Activated CD4-positive, alpha-beta T cell treated with anti-CD3 and anti-CD28 coated beads, Interleukin-2, amount 50 U/mL, for 1 hour (primary cell): ENCODE measurements at places on chromosomes 3 and 15.

DNA sequence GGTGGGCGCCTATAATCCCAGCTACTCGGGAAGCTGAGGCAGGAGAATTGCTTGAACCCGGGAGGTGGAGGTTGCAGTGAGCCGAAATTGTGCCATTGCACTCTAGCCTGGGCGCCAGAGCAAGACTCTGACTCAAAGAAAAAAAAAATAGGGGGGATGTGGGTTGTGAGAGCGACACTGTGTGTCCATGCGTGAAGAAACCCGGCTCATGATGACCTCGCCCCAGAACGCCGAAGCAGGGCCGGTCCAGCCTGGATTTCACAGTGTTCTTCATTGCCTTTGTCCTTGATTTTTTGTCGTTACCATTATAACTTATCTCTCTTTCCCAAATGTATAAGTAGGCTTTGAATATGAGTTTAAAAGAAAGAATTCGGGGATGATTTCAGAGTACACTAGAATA is 128.7 kb downstream of the PGPEP1L start:
- DNase-seq, result no peak

GRCh38 chr15:75763137-75763611 is 50.5 kb upstream of the CSPG4 start:
- no peak for DNase-seq

DNA sequence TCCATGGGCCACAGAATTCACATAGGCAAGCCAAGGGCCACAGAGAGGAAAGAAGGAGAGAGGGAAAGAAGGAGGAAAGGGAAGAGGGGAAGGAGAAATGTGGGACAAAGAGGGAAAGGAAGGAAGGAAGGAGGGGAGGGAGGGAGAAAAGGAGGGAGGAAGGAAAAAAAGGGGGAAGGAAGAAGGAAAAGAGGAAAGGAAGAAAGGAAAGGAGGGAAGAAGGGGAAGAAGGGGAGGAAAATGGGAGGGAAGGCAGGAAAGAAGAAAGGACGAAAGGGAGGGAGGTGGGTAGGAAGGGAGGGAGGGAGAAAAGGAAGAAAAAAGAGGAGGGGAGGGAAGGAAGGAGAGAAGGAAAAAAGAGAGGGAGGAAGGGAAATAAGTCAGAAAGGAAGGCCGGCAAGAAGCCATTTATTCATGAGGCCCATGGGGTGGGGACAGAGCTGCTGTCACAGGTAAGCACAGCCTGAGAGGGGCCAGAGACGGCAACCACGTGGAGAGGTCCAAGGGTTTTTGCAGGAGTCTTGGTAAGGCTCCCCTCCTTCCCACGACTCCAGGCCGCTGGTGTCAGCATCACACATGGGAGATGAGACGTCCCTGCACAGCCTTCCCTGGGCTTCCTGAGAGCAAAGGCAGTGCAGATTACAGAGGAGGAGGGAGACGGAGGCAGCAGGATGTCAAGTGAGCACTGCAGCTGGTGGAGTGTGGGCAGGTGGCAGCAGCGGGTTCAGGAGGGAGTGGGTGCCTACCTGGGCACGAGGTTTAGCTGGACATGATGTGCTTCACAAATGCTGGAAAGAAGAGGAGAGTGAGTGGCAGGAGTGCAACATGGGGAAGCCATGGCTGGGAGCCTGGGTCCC is 5.5 kb downstream of the MYL3 start:
- no peak for DNase-seq

GRCh38 chr15:61088675-61089074 is 140.4 kb downstream of the RORA start:
- DNase-seq, result no peak

- DNase-seq, result no peak
Measured at GRCh38 chr3:32283304-32283703, 44.8 kb downstream of the CMTM8 start.

DNA sequence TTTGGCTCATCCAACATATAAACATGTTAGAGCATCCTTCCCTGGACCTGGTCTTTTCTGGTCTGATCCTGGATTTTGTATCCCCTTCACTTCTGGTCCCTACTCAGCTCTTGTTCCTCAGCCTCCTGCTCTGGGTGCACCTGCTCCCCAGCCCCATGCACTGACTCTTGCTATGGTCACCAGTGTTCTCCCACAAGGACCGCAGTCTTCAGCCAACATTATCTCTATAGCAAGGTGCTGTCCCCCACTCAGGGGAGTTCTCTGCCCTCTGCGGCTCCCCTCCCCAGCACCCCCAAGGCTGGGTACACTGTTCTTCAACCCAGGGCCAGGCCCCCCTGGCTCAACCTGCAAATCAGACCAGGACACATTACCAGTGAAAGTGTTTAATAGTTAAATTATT is 80.2 kb downstream of the SEC22A start:
- DNase-seq, result no peak

- no peak for DNase-seq
Measured at GRCh38 chr3:150603980-150604319, 829 bp downstream of the SELENOT start.

DNA sequence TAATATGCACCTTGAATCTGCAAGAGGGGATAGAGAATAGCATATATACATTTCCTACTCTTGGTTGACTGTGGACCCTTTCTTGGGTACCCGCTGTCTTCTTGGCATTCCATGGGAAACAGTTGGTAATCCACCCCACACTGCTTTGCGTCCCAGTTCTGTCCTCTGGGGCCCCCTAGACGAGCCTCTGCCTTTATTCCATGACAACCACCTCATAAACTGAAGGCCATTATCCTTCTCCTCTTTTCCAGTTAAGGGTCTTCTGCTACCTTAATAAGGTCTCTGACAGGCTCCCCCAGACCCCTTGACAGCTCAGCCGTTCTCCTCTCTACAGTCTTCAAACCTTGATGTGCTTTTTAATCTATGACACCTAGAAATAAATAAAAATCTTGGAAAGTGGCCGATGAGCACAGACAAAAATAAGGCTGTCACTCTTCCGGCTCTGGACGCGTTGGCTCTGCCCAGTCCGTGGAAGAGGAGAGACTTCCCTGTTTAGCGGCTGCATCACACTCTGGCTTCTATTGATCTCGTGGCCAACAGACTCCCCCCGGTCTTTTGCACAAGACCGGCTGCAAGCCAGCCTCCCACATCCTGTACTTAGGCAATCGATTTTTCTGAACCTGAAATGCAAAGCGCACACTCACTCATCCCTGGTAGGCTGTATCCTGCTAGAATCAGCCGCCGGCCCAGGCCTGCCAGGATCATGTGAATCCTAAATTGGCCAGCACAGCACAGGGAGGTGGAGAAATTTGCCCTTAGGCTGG is 251.0 kb upstream of the TLE3 start:
- DNase-seq, result no peak

DNA sequence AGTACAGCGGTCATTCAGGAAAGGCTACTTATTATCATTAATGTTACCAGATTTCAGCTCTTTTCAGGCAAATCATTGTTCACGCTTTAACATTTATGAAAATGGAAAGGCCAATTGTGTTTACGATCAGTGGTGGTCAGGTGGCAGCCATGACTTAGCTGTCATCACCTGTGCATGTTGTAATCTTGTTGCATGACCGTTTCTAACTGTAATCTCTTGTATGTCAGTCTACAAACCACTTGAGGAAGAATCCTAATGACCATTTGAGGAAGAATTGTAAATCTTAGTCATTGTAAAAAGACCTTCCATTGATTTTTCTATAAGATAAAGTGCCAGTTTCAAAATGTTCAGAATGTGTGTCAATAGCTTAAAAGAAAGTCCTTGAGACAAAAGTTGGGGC is 100.4 kb downstream of the SERPINI1 start:
- no peak for DNase-seq

DNA sequence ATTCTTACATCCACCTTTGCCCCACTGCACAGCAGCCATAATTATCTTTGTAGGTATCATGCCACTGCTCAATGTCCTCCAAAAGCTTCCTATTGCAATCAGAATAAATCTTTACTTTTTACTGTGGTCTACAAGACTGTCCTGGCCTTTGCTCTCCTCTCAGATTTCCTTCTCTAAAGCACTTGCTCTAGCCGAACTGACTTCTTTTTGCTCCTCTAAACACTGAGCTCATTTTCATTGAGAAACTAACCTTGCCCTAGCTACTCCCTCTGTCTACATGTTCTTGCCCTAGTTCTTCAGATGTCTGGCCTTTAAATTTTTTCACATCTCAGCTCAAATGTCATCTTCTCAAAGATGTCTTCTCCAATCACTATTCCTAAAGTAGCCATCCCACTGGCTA is 342.8 kb downstream of the TBC1D5 start:
- DNase-seq, result no peak

DNA sequence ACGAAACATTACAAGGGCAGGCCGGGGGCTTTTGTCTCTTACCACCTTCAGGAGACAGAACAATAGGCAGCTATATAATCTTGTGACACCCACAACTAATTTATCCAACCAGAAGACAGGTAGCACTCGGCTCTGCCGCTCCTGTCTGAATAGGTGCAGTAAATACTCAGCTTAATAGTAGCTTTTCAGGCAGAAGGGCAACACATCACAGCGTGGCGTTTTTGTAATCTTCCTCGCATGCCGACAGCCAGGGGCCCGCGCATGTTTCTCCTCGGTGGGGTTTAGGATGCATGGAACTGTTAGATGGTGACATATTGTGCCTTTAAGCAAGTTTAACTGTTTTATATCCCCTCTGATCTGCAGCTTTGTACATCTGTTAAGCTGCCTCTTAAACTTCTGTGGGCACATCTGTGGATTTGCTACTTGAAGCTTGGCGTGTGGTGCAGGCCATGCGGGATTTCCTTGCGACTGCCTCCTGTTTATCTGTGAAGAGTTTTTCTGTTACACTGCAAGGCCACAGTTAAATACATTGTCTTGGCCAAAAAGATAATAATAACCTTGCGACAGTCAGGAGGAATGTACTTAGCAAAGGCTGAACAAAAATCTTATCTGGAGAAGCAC is 123.2 kb upstream of the BNIP2 start:
- DNase-seq, result no peak

DNA sequence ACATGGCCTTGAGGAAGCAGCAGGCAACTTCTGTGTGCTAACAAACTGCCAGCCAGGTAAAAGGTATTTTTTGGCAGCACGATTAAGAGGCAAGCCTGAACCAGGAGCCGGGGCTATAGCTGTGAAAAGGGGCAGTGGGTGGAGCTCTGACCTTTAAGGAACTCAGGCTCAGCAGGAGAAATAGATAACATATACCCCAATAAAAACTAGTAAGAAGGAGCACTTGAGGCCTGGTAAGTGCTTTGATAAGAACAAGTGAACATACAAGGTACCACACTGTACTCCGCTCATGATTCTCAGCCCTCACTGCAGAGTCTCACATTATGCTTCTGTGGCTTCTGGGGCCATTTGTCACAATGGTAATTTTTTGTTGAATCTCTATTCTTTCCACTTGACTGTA is 5.4 kb downstream of the FYCO1 start:
- no peak for DNase-seq

GRCh38 chr3:50536471-50537180 is 30.9 kb downstream of the C3orf18 start:
- DNase-seq, result no peak

- DNase-seq, result no peak
Measured at GRCh38 chr3:101138817-101139216, 145.6 kb upstream of the ABI3BP start.

- no peak for DNase-seq
Measured at GRCh38 chr3:12508291-12508700, 24.0 kb downstream of the TSEN2 start.

DNA sequence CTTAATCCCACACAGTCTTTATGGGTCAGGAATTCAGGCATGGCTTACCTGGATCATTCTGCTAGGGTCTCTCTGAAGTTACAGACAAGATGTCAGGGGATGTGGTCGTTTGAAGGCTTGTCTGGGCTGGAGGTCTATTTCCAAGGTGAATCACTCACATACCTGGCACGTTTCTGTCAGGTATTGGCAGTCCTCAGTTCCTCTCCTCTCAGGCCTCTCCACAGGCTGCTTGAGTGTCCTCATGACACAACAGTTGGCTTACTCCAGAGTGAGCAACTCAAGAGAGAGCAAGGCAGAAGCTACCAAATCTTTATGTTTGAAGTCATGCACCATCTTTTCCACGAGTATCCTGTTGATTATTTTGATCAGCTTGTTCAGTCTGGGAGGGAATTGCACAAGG is 43.9 kb upstream of the PARP14 start:
- DNase-seq, result no peak

DNA sequence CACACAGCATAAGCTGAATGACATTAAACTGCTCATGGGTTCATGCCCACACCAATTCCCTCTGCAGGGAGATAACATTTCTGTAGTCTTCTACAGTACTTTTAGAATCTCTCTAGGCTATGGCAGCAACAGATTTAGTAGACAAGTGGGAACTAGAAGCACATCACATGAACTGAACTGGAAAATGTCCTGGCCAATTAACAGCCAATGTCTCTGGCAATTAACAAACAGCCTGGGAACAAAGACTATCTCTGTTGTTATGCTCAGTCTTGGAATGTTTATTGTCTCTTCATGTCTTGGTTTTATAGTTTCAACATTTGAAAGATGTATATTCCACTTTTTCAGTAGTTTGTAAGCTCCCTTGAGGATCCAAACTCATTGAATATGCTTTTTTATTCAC is 523.2 kb upstream of the NAALADL2 start:
- DNase-seq, result no peak

- DNase-seq, result no peak
Measured at GRCh38 chr15:71623111-71623510, 187.2 kb upstream of the NR2E3 start.

GRCh38 chr3:49568965-49569364 is 14.7 kb downstream of the BSN start:
- DNase-seq, result no peak

DNA sequence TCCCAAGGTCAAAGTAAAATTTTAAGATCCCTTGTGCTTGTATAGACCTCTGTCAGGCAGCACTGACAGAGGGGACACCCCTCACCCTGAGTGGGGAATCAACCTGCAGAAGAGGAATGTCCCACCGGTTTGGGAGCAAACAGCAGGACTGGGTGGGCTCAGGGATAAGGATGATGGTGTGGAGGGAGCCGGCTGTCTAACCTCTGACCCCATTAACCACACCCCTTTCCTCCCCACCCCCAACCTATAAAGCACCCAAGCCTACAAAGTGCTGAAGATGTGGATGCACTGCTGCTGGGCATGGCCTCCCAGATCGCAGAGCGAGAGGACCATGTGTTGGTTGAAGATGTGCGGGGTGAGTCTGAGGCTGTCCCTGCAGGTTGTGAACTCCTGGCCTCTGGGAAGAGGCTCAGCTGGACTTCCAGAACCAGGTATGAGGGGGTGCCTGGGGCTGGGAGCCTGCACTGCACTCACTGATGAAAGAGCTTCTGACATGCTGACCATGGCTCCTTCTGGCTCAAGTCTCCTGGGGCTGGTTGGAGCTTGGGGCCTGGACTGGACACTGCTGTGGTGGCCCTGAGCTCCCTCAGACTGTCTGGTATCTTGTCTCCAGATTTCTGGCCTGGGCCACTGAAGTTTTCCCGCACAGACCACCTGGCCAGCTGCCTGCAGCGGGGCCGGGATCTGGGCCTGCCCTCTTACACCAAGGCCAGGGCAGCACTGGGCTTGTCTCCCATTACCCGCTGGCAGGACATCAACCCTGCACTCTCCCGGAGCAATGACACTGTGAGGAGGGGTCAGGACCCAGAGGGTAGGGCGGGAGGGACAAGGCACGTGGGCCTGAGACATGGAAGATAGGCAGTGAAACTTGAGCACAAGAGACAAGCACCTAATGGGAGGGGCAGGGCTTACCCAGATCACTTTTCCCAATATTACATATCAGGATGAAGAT is 9.3 kb downstream of the DUOX1 start:
- no peak for DNase-seq

- no peak for DNase-seq
Measured at GRCh38 chr15:85771781-85772445, 22.8 kb downstream of the KLHL25 start.
